ENCODE measurements at places on chromosomes 2 and 18.

DNA sequence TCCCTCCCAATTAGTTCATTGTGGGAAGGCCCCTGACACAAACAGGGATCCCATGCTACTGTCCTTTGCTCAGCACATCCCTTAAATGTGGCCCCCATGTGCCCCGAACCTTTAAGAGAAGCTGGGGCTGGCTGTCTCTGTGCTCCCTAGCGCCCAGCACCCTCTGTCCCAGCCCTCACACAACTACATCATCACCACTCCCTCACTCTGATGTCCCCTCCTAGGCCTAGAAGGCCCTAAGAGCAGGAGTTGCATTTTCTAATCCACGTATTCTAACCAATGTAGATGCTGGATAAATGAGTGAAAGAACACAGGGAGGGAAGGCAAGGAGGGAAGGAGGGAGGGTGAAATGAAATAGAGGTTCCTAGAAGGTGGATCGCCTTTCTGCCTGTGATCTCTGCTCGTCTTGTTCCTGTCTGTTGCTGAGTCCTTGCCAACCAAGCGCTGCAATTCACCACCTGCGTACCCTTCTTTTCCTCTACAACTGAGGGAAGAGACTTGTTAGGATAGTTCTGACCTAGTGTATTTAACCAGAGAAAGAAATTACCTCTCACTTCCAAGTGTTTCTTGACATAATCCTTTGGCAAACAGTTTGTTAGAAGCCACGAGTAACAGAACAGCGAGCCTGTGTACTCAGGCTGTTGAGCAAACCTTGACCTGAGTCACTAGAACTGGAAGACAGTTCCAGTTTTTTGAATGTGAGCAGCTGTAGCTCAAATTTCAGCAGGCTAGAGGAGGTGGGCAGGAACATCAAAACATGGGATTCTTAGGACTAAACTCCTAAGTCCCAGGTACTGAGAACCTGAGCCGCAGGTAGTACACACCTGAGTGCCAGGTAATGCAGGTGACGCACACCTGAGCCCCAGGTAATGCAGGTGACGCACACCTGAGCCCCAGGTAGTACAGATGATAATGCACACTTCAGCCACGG lies 181.5 kb upstream of the ID2 start:
- DNase-seq = no peak

DNA sequence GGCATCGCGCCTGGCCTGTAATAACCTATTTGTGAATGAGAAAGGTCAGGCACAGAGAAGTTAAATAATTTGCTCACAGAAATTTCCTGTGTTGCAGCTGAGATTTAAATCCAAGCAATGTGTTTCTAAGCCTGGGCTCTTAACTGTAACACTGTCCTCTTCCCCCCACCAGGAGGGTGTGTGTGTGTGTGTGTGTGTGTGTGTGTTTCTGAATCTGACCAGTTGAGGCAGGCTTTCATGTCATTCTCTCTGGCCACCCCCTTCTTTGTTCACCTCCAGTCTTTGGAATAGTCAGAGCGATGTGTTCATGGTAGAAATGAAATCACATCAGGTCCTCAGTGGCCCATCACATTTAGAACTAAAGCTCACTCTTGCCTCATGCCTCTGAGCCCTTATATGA lies 81.2 kb downstream of the NEDD4L start:
- DNase-seq = no peak

DNA sequence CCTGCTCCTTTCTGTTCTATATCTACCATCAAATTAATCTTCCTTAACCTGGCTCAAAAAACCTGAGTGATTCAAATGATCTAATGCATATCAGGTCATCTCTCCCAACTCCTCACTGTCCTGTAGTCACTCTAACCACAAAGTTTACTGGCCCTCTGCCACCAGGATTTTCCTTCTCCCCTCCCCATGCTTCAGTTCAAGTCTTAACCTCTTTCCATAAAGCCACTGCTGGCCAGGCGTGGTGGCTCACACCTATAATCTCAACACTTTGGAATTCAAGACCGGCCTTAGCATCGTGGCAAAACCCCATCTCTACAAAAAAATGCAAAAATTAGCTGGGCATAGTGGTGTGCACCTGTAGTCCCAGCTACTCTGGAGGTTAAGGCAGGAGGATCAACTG lies 7.5 kb upstream of the SP3 start:
- DNase-seq = no peak

DNA sequence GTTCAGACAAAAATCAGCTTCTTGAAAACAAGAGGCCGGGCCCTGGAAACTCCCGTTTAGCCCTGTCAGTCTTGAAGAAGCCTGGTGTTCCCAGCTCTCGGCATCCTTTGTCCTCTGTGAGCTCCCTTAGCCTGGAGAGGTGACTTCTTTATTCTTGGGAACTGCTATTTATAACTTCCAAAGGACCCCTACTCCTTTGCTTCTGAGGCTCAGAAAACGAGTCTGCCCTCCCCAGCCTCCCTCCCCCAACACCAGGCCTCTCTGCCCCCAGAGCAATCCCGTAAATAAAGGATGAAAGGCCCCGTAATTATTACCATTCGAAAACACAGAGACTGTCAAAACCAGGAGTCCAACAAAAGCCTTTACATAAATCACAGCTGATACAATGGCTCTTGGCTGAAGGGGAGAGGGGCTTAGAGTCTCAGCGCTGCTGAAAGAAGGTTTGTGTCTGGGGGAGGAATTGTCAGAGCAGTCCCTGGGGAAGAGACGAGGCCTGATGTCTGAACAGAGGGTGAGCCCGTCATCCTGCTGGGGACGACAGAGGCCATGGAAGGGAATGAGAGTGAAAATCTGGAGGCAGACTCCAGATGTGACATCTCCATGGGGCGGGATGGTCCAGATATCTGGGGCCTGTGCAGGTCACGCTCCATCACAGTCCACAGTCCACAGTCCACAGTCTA lies 283.0 kb downstream of the MYCN start:
- DNase-seq = no peak

GRCh38 chr2:233513953-233514655 lies 52.5 kb downstream of the USP40 start:
- DNase-seq = no peak

DNA sequence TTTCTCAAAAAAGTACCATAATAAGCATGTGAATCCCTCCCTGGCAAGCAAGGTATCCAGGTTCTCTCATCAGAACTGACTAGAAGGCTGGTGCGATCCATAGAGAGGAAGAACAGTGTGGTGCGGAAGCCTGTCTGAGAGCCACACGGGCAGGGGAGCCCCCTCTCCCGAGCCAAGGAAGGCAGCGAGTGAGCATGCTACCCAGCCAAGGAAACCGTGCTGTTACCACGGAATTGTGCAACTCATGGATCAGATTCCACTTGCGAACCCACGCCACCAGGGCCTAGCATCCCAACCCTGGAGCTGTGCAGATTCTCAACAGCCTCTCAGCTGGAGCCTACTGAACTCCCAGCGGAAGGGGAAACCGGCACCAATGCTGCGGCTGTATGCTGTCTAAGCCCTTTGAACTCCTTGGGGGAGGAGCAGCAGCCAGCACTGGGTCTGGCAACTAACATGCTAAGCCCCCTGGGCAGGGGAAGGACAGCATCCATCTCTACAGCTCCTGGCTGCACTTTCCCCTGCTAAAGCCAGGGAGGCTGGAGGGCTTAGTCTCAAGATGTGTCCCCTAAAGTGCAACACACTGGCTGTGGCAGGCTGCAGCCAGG lies 823.1 kb downstream of the EPHA4 start:
- no peak for DNase-seq

DNA sequence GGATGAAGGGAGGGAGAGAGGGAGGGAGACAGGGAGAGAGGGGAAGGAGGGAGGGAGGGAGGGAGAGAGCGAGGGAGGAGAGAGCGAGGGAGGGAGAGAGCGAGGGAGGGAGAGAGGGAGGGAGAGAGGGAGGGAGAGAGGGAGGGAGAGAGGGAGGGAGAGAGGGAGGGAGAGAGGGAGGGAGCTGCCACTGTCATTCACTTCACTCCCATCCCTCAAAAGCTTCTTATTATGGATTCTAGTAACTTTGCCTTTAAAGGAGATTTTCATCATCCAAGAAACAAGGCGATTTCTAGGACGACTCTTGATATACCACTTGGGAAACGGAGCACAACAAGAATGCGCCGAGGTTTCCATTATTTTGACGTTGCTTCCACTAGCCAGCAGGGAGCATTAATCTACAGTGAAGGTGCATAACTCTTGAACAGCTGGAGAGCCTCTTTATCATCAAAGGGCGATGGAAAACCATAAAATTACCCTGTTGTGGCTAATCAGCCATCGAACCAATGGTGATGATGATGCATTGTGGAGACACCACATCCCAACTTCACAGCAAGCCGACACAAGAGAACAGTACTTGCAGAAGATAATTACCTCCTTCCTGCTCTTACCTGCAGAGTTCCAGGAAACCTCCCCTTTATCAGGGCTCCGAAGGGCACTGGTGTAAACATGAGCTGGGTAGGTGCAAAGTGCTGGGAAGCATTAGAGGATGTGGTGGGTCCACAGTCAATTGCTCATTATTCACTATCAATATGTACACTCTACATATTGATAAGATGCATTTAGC lies 130.5 kb downstream of the EIPR1 start:
- no peak for DNase-seq

DNA sequence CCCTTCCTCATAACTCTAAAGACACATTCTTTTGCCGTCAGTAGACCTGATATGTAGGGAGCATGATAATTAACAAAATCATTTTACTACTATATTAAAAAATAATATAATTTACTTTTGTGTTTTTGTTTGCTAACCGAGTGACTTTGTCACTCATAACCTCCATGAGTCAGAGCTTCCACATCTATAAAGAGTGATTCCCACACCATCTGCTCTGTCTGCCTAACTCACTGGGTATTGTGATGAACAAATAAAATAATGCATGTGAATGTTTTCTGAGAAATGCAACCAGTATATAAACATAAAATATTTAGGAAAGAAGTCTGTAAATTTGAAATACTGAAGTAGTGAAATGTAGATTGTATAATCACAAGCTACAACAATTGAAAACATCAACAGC lies 123.4 kb upstream of the DSEL start:
- no peak for DNase-seq

DNA sequence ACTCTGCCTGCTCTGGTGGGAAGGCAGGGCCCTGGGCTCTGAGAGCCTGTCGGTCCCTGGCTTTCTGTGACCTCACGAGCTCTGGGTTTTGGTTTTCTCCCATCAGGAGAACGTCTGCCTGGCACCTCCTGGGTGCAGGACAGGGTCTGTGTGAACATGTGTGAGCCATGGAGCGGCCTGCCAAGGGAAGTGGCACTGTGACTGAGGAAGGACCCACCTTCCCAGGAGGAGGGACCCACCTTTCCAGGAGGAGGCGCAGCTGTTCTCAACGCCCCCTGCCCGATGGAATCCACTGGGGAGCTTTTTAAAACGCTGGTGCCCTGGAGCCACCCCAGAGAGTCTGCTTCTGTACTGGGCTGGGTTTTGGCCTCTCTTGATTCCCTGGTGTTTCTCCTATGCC lies 168.7 kb downstream of the GLI2 start:
- DNase-seq = no peak

- DNase-seq = no peak
Observed at GRCh38 chr18:892316-892715, 12.4 kb upstream of the ADCYAP1 start.

DNA sequence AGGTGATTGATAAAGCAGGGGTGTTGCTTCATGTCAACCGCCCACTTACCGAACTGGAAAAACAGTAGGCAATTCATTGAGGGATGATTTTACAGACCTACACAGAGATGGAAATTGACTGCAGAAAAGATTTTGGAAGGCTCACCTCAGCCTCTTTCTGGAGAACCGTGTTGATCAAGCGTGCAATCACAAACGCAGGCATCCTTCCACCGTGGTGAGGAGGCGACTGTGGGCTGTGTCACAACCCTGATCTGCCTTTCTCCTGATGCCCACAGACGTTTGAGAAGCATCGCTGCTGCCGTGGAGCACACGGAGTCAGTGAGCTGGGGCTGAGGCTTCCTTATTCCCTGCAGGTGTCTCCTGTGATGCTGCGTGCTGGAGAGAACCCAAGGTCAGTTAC lies 132.0 kb downstream of the TMEM18 start:
- no peak for DNase-seq

DNA sequence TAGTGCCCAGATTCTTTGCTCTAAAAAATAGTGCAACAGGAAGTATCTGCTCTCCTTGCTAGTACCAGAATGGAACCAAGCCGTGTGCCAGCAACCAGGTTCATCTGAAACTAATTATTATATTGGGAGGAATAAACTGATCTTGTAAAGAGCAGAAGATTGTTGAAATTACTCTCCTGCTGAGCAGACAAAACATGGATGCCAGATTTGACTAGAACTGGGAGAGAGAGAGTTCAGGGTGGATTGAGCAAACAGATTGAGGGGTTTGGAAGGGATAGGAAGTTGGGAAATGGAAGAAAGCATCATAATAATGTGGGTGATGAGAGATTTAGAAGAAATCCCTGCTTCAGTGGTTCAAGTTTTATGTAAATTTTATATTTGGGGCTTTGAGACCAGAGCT lies 160.1 kb upstream of the RASGRP3 start:
- no peak for DNase-seq

- no peak for DNase-seq
Observed at GRCh38 chr2:164664070-164664469, 42.8 kb upstream of the GRB14 start.
